OCI-M1 (cell line): ENCODE measurements at places on chromosomes 7 and 10.
A peak's percentile ranks its signal among the peaks of the same experiment; 100 is the strongest.

DNA sequence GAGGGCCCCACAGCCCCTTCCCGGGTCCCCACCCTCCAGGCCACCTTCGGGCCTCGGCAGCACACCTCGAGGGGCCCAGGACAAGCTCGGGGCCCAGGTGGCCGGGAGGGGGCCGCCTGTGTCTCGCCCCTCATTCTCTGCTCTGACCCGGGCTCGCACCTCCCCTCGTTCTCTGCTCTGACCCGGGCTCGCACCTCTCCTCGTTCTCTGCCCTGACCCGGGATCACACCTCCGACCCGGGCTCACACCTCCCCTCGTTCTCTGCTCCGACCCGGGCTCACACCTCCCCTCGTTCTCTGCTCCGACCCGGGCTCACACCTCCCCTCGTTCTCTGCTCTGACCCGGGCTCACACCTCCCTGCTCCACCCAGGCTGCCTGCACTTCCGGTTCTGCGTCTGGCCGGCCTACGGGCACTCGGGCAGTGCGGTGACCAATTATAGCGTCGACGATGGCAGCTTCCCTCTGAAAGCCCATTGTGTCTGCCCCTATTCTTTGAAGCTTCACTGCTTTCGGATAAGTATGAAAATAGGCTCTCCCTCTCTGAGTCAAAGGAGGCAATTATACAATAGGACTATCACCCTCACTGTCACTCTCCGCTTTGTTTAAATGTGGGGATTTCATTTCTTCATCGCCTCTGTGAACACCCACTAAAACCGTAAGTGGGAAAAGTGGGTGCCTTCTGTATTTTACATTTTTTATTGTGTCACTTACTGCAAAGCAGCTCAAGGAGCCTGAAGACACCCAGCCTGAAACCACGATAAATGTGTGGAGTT lies 457.4 kb downstream of the DNAJB6 start:
- DNase-seq = no peak

- DNase-seq = no peak
Observed at GRCh38 chr10:62852961-62853702, 37.0 kb upstream of the EGR2 start.

DNA sequence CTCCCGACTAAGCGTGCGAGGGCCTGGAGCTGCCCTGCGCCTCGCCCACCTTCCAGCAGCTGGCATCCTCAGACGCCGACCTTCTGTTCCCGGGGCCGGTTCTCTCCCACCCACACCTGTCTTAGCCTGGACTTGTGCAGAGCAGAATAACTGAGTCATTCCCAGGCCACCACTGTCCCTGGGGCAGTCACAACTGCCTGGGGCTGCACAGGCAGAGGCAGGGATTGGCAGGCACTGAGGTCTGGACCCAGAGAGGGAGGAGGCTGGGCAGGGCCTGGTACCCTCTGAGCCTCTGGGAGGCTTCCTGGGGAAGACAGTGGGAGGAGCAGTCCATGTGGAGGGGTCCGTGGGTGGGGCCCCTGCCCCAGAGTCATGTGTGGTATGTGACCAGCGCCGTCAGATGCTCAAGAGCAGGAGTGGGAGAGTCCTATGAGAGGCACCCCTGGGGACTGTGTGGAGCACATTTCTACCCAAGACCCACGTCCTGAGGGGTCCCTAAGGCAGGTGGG lies 74.3 kb downstream of the NKX6-2 start:
- no peak for DNase-seq

GRCh38 chr10:132889556-132889955 lies 52.8 kb downstream of the CFAP46 start:
- DNase-seq = no peak

DNA sequence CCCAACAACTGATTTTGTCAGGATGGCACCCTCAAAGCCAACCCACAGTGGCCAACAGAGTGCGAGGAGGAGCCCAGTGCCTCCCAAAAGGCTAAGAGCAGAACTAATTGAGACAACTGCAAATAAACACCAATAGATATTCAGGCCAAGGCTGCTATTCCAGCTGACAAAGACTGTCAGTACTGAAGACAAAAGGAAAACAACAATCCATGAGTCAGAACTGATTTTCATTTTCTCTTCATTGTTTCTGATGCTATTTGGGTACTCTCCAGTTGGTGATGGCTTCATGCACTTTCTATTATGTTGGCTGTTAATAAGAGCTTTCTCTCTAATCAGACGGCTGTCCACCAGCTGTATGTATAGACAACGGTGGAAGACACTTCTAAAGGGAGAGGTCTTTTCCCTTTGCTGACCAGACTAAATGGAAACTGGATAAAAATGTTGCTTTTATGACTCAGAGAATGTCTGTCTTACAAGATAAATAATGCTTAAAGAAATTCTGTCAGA lies 515.9 kb downstream of the PARD3 start:
- no peak for DNase-seq

DNA sequence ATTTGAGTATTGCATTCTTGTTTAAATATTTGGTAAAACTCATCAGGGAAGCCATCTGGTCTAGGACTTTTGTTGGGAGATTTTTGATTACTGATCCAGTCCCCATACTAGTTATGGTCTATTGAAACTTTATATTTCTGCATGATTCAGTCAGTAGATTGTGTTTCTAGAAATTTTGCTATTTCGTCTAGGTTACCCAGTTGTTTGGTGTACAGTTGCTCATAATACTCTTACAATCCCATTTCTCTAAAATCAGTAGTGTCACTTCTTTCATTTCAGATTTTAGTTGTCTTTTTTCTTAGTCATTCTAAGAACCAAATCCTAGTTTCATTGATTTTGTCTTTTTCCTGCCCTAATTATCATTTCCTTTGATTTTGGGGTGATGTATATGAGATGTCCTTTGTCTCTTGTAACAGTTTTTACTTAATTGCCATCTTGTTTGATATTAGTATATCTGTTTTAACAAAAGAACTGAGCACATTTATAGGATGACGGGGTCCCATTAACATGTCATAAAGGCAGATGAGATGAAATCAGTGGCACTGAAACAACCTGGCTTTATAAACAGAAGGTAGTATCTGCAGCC lies 7.9 kb downstream of the MALSU1 start:
- DNase-seq = no peak

DNA sequence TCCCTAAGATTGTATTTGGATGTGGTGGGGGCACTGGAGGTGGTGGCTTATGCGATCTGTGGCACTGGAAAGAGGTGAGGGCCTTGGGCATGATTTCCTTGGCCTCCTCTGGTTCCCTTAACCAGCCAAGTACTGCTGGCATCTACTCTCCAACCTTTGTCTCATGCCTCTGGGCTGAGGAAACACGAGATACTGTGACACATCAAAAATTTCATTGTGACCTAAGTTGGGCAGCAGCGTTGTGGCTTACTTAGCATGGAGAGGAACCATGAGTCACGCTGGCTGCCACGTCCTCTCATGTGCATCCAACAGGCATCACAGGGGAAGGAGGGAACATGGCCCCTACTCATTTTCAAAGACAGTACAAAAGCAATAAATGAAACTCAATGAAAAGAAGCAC lies 29.7 kb upstream of the GSDME start:
- DNase-seq = peak; percentile 71

GRCh38 chr10:25175527-25176420 lies 973 bp downstream of the GPR158 start:
- DNase-seq = no peak

GRCh38 chr10:95236068-95236903 lies 42.2 kb downstream of the ACSM6 start:
- peak; percentile 80 for DNase-seq

DNA sequence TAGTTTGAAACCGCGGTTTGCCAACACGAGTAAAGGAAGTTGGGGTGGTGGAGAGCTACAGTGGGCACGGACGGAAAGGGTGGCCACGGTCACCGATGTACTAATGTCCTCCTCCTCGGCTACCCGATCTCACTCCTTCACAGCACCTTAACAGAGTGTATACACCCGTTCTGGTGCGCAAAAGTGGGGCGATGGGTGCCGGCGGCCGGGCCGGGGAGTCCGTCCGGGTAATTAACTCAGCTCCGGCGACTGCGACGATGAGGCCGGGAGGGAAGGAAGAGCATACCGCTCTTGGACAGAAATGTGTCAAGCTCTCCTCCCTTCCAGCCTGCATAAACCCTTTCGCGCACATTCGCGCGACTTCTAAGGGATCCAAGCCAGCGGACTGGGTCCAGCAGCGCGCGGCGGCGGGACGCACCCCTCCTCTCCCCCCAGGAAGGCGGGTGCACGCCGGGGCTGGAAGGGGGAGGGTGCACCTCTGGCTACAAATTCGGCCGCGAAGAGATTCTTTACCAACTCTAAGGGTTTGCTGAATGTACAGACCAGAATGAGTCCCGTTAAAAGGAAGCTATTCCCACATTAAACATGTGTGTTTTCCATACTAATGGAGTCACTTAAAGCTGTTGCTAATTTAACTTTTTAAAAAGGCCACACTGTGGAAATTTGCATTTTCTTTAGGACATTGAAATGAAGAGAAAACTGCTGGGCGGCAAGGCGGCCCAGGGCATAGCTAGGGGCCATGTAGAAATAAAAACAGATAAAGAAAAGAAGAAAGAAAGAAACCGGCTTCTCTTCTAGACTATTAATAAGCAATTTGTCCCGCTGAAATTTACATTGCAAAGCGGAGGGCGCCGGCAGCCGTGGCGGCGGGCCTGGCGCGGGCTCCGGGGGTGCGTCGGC lies 6.6 kb upstream of the EBF3 start:
- DNase-seq = no peak

- no peak for DNase-seq
Observed at GRCh38 chr7:38748056-38748610, 117.0 kb upstream of the AMPH start.

DNA sequence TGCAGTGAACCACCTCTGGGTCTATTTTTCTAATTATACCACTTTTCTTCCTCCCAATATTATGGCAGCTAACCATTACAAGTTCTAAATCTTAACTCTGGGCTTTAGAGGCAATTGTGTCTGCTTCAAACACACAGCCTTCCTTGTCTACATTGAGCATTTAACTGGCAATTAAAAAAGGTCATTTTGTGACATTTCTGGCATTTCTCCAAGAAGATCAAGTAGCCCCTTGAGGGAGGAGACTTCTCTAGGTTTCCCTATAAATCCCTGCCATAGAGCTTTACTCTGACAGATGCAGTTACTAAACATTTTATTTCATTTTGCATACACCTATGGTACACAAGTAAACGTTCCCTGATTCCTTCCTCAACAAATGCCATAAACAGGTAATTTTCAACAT lies 33.4 kb upstream of the FAM133B start:
- peak; percentile 93 for DNase-seq

- DNase-seq = no peak
Observed at GRCh38 chr7:44278451-44279161, 46.8 kb downstream of the CAMK2B start.
